ENCODE measurements at places on chromosomes 6 and 20.
A peak's percentile ranks its signal among the peaks of the same experiment; 100 is the strongest.

GRCh38 chr6:152428126-152428525 is 209.0 kb downstream of the SYNE1 start:
- peak; percentile 2 for DNase-seq

GRCh38 chr6:108091288-108091687 is 16.7 kb upstream of the OSTM1 start:
- no peak for DNase-seq

GRCh38 chr20:49948809-49949507 is 12.8 kb downstream of the RNF114 start:
- DNase-seq: no peak

- no peak for DNase-seq
Measured at GRCh38 chr6:7142228-7142801, 34.6 kb downstream of the RREB1 start.

DNA sequence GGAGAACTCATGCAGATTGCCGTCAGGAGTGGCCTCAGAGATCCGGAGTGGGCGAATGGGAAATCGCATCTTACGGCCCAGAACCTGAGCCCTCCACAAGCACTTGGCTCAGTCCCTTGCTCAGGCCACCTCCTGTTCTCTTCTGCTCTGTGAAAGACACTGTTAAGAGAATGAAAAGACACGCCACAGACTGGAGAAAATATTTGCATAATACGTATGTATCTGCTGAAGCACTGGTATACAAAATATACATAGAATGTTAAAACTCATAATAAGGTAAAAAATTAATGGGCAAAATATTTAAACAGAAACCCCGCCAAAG is 838 bp upstream of the POM121L2 start:
- DNase-seq: no peak

- peak; percentile 89 for DNase-seq
Measured at GRCh38 chr6:125611573-125612344, 137.7 kb upstream of the HEY2 start.

DNA sequence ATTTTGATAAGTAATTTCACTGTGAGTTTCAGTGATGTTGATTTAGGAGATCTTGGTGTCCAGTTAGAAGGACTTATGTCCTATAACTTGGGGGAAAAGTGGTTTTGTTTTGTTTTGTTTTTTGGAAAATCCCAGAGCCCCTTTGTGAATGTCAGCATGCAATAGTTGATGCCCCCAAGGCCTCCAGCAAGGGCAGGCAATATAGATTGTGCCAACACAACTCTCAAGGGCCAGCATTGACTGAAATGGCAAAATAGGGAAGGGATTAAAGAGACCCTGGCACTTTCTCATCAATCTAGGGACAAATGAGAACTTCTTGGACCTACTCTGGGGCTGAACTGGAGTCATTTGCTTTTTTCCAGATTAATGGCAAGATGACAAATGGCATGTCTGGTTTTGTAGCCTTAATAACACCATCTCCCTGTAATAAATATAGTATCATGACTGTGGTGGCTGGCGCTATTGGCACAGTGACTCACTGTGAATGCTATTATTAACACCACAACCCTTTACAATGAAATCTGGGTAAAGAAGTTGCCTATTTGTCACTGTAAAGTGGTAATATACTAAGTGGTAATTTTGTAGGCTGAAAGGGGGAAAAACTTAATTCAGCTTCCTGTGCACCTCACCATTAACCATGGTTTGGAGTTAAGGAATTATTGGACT is 51.8 kb downstream of the ABRACL start:
- peak; percentile 19 for DNase-seq

DNA sequence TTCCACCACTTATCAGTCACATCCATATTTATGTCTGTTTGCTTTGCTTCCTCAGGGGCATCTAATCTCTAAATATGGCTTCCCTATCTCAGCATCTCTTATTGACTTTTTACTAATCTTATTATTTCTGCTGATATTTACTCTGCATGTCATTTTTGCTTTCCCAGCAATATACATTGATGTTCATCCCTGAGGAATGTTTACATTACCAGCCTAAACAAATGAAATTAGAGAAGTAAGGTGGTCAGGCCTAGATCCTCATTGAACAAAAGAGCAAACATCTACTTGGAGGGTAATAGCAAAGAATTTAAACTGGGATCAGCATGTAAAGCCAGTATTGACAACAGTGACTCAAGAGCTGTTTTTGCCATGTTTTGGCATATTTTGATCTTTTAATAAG is 546.4 kb downstream of the MMUT start:
- DNase-seq: no peak

DNA sequence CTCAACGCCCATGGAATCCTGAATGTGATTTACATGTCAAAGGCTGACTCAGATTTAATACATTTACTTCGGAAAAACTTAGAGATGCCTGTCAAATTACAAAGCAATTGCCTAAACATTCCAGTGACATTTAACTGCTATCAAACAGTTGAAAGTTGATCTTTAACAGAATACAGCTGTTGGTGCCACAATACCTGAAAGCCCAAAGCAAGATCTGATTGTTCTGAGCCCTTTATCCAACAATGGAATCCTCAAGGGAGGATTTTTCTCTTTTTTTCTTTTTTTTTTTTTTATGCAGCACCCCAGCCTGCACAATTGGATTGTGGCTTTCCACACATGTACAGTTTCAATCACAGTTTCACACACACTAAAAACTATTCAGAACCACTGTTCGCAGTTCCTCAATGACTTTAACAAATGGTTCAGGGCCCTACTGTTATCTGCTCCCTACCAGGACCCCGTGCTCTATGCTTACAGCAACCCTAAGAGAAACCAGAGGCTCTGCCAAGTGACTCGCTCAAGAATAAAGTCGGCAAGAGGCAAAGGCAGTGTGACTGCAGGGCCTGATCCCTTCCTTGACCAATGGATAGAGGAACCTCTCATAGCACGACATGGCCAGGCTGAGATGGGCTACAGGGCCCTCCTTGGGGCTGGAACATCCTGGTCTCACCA is 33.3 kb downstream of the EPB41L2 start:
- DNase-seq: no peak

GRCh38 chr6:139368661-139369060 is 5.8 kb downstream of the CITED2 start:
- no peak for DNase-seq

- no peak for DNase-seq
Measured at GRCh38 chr6:11362564-11362963, 130.1 kb upstream of the NEDD9 start.

DNA sequence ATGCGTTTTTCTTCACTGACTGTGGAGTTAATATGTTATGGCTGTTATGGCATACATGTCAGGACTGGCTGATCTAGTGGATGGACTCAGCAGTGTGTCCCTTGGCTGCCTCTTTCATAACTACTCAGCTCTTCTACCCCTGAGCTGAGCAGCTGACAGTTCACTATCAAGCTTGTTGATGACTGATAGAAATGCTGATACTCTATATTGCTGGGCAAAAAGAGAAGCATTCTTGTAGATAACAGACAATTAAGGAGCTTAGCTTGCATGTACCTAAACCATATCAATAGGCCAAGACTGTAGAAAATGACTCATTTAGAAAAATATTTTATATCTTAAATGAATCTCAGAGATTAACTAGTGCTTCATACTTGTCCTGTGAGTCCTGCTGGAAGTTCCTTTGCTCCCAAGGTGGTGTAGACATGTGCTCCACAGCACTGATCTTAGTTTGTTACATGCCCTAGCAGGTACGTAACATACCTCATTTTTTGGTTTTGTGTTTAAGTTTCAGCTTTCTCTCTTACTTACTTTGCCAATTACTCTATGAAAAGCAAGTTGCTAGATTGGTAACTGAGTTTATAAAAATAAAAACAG is 236.9 kb downstream of the GMDS start:
- DNase-seq: peak; percentile 23

GRCh38 chr6:157424491-157425020 is 43.6 kb downstream of the ZDHHC14 start:
- no peak for DNase-seq

GRCh38 chr6:149995971-149996370 is 29.4 kb downstream of the RAET1L start:
- no peak for DNase-seq

All from retinal pigment epithelial cell (primary cell).